ENCODE measurements at places on chromosomes 7 and 10.

- no peak for DNase-seq
Measured at GRCh38 chr10:112370424-112370819, 3.5 kb upstream of the ACSL5 start.

DNA sequence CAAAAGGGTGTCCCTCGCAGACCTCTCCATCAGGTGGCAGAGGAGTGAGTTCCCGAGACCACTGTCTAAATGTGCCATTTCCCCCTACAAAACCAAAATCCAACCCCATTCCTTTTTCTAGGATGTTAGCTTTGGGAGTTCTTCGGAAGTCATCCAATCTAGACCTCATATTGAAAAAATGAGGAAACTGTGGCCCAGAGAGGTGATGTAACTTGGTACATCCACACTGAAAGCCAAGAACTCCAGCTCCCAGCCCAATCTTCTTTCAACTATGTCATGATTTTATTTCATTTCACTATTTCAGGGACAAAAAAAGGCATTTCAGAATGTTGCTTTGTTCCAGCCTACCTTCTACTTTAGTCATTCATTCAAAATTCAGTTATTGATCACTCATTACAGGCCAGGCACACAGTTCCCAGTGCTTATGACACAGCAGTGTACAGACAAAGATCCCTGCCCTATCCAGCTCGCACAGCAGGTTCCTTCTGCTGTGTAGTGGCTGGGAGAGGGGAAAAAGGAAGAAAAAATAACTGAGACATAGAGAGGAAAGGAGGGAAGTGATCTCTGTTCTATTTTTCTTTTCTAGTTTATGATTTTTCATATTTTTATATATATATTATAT lies 35.8 kb downstream of the SCRN1 start:
- no peak for DNase-seq

DNA sequence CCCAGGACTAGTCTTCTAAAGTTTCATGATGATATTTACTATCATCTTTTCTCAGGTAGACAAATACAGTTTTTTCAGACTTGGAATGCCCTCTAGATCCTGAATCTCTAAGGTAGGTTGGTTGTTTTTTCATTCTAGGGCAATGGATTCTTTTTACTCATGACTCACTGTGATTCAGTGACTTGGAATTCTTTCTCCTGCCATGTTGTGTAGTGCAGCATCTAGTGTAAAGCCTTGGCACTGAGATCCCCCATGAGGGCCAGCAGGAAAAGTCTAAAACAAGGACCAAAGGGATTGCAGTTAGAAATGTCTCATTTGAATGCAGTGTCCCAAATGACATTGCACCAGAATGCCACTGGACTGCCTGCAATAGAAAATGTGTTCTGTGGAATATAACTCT lies 430.4 kb downstream of the NEBL start:
- no peak for DNase-seq

DNA sequence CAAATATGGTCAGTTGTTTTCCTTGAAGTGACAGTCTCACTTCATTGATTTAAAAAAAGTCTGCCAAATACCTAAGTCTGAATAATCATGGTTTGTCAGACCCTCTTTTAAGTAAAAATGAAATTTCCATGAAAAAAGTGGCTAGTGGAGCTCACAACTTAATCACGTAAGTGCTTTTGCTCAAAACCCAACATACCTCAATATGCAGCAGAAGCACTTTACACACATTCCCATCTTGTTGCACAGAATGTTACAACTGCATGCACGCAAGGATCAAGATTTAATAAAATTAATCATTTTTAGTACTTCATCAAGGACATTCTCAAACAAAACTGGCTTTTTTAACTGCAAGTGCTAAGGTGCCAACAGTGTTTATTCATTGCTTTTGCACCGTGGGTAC lies 21.6 kb downstream of the EZH2 start:
- DNase-seq = no peak

- DNase-seq = peak; percentile 29
Measured at GRCh38 chr7:153193144-153193595, 433.6 kb downstream of the ACTR3B start.

- DNase-seq = no peak
Measured at GRCh38 chr10:112587729-112588128, 140.7 kb downstream of the VTI1A start.

DNA sequence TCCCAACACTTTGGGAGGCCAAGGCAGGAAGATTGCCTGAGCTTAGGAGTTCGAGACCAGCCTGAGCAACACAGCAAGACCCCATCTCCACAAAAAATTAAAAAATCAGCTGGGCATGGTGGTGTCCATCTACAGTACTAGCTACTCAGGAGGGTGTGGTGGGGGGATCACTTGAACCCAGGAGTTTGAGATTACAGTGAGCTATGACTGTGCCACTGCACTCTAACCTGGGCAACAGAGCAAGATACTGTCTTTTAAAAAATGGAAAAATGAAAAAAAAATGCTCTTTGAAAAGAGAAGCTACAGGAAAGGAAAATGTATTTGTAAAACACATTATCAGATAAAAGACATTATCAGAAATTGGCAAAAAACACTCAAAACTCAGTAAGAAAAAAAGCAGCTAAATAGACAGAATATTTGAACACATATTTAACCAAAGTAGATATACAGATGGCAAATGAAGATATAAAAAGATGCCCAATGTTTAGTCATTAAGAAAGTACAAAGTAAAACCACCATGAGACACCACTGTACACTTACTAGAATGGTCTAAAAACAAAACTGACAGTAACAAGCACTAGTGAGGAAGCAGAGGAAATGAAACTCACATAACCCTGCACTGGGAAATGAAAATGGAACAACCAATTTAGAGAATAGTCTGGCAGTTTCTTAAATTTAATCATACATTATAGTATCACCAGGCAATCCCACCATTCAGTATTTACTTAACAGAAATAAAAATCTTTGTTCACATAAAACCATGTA lies 40.5 kb downstream of the NRBF2 start:
- no peak for DNase-seq

GRCh38 chr7:22651036-22651435 lies 76.0 kb upstream of the IL6 start:
- DNase-seq = no peak

DNA sequence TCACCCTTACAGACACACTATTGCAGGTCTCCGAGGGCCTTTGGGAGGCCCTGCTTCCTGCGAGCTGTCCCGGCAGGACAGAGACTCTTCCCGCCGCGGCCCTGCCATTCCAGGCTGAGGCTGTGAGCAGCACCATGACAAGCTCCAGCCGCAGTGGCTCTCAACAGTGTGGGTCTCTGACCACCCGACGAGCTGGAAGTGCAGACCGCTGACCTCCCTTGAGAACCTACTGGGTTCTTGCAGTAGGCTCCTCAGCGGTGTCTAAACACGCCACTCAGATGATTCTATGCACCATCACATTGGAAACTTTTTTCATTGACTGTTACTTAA lies 303.4 kb downstream of the WDR37 start:
- DNase-seq = no peak

DNA sequence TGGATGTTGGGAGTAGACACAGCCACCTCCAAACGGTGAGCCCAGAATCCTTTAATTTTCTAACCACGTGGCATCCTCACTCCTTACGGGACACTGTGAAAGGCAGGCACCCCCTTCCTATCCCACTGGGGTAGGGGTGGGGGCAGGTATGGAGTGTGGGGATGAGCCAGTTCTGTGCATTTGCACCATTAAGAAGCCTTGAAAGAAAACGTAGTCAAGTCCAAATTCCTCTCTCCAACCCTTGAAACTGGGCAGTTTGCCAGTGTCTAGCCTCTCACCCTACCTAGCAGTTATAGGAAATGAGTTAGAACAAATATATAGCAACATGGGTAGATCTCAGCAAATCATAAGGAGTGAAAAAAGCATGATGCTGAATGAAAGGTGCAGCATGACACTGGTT lies 92.4 kb upstream of the LEP start:
- DNase-seq = no peak

DNA sequence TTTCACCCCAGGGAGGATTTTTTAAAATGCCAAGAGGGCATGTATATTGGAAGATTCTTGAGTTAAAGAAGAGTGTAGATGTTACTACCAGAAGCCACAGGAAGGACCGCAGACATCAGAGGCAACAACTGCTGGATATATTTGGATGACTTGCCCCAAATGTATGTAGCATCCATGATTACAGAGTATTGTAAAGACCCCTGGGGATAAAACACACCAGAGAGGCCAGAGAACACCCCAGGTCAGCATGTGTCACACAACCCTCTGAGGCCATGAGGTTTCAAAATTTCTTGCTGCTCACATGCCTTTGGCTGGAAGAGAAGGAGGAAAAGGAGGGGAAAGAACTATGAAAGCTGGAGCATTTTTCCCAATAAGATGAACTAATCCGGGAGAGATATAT lies 108.0 kb upstream of the LSM8 start:
- no peak for DNase-seq

DNA sequence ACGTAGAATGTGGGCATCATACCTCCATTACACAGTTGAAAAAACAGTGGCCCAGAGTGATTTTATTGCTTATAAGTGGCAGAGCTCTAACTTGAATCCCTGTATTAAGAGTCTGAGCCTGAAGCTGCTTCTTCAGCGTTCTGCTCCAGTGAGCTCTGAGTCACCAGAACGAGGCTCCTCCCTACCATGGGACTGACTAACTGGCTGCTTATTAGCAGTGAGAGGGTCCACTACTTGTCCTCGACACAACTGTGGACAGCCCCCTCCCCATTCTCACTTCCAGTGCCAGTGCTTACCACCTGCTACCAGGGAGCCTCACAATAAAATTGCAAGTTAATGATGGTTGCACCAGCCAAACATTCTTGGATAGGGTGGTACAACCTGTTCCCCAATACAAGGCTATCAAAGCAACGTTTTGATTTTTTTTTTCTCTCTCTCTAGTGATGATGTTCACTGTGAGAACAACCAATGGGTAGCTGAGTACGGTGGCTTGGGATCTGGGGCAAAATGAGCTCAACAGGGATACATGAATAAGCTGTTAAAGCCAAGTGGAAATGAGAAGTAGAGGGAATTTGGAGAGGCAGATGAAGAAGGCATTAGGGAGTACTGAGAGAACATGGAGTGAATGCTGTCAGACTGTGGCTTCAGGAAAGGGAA lies 2.7 kb upstream of the NRG3 start:
- no peak for DNase-seq

DNA sequence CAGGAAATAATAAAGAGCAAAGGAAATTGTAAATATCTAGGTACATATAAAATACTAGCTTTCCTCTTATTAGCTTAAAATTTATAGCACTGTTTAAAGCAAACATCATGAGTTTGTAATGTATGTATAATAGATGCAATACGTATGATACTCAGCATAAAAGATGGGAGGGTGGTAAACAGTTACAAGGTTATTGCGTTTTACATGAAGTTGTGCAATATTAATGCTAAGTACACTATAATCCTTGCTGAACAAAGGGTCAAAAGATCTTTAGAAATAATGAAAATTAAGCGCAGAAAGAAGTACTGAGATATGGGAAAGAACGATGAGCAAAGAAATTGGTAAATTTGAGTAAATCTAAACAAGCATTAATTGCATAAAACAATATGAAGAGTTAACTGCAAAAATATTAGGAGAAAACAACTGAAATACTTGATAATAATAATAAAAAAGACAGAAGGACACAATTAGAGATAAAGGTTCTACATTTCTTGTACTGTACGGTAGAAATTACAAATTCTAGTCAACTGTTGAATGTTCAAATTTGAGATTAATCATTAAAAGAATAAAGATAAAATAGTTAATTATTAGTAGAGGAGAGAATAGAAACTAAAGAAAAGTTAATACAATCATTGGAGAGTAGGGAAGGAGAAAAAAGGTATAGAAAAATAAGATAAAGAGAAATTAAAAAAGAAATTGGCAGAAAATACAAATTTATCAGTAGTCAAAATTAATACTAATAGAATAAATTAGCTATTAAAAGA lies 17.9 kb downstream of the C10orf67 start:
- no peak for DNase-seq

GRCh38 chr10:92571649-92572048 lies 2.2 kb downstream of the IDE start:
- DNase-seq = no peak

DNA sequence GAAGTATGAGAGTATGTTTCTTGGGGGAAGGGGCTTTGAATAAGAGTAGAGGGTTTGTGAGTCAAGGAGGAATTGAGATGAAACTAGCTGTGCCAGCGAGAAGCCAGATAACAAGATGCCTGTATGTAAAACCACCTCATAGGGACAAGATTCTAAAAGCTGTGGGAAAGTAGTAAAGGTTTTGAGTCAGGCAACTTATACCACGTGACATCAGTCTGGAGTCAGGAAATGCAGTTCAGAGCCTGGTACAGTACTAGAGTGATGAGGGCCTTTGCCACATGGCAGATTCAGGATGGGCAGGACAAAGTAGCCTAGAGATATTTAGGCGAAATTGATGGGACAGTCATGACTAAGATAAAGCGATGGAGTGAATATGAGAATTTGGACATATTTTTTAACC lies 140.2 kb upstream of the PLXDC2 start:
- no peak for DNase-seq

GRCh38 chr10:130439766-130440165 lies 303.6 kb downstream of the GLRX3 start:
- DNase-seq = no peak

GRCh38 chr10:124419635-124420034 lies 912 bp upstream of the OAT start:
- no peak for DNase-seq

- no peak for DNase-seq
Measured at GRCh38 chr7:41567031-41567730, 135.7 kb downstream of the INHBA start.

- no peak for DNase-seq
Measured at GRCh38 chr7:116399819-116400218, 99.7 kb upstream of the CAV2 start.

DNA sequence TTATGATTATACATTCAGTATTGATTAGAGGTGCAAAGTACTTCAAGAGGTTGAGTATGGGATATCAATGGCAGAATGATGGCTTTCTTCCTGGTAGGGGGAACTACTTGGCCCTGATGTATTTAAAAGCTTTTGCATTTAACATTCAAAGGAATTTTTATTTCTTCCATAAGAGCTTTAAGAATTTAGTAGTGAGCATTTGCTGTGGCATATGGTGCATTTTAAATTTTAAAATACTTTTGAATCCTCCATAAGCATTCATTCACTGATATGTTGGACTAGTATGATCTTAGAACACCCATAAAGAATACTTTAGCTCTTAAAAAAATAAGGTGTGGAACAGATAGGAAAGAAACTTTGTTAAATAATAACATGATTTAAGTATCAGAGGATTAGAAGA lies 191.9 kb upstream of the PPP1R3A start:
- DNase-seq = no peak

- DNase-seq = no peak
Measured at GRCh38 chr10:59857049-59857448, 49.3 kb downstream of the CCDC6 start.

GRCh38 chr7:85833066-85833465 lies 646.2 kb upstream of the SEMA3D start:
- DNase-seq = no peak

All from SK-N-DZ (cell line).